Tracheal epithelial cell (primary cell): ENCODE measurements at places on chromosomes 7 and 10. TPM values are rescaled to one million over a fixed set of nuclear protein-coding genes. Genes with fewer than 3 reads are reported as not detected.

Gene LEP
- total RNA-seq, result 0.21 and 0.24 TPM in 2 replicates

Gene SYT15
- not detected in 2 replicates for total RNA-seq

Gene TBL2
- total RNA-seq, result 65.2 and 100 TPM in 2 replicates

Gene COL1A2
- total RNA-seq, result 0.85 and 3.1 TPM in 2 replicates

Gene LOXL4
- total RNA-seq, result 0.64 and 5.3 TPM in 2 replicates

Gene ZNF37A
- 7.7 and 9.2 TPM in 2 replicates for total RNA-seq

Gene GLUD1
- total RNA-seq, result 212 and 381 TPM in 2 replicates

Gene CLDN15
- total RNA-seq, result 1.4 and 1.7 TPM in 2 replicates

Gene CHN2
- not detected in 2 replicates for total RNA-seq

Gene TFEC
- under 0.01 TPM in 1 of 2 replicates, not detected in the other for total RNA-seq

Gene TUBGCP2
- total RNA-seq, result 50.1 and 55.9 TPM in 2 replicates

Gene PALD1
- total RNA-seq, result 0.21 and 0.96 TPM in 2 replicates

Gene SEMA3D
- 0.64 TPM in 1 of 2 replicates, not detected in the other for total RNA-seq
